ENCODE measurements at places on chromosomes 16 and 17.

GRCh38 chr17:10046786-10047785, 142.0 kb upstream of the RCVRN start:
- no peak for DNase-seq

GRCh38 chr17:80154166-80154565, 7.2 kb upstream of the EIF4A3 start:
- no peak for DNase-seq

GRCh38 chr16:88713568-88714419, 7.5 kb downstream of the CTU2 start:
- DNase-seq = no peak

DNA sequence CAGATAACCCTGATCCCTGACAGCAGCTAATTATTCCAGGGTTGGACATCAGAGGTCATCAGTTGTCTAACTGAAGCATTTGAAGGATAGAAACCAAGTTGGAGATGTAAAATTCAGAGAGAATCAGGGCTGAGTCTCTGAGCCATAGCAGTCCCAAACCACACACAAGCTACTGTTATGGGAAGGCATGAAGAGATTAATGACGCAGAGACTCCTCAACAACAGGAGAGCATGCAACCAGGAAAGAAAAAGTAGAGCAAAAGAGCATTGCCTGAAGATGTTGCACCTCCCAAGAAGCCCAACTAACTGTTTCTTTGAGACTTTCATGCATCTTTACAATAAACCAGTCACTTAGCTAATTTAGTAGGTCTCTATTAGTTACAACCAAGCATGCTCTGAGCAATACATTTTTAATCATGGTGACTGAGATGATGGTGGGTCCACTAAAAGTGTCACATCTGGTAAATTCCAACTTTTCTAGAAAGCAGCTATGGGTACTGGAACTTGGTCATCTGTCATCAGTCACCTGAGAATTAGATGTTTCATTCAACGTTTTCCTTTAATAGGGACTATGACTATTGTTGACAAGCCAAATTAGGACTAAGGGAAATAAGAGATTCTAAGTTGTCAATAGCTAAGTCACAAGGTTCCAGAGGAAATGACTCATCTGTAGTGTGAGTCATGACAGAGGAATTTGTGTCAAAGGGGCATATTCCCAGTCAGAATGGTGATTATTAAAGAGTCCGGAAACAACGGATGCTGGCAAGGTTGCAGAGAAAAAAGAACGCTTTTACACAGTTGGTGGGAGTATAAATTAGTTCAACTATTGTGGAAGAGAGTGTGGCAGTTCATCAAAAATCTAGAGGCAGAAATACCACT, 239.8 kb downstream of the CHD9NB start:
- DNase-seq = no peak

GRCh38 chr17:5500589-5501391, 14.4 kb downstream of the MIS12 start:
- DNase-seq = peak; percentile 84

- DNase-seq = no peak
Observed at GRCh38 chr16:84425696-84426095, 57.4 kb downstream of the ATP2C2 start.

DNA sequence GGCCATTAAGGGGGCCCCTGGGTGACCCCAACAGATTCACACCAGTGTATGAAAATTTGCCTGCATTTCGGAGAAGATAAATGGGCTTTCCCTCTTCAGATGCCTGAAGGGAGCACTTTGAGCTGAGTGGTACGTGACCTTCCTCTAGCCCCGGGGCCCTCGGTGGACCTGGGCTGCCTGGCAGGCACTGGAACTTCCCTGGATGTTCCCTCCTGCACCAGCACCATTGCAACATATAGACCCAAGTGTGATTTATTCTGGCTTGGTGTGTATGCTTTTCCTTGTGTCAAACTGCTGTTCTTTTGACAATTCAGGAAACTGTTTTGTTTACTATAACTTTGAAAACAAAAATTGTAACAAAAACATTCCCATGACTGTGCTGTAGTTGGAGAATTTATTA, 93.8 kb downstream of the TNFRSF13B start:
- no peak for DNase-seq

GRCh38 chr16:54331241-54332002, 44.8 kb upstream of the IRX3 start:
- no peak for DNase-seq

DNA sequence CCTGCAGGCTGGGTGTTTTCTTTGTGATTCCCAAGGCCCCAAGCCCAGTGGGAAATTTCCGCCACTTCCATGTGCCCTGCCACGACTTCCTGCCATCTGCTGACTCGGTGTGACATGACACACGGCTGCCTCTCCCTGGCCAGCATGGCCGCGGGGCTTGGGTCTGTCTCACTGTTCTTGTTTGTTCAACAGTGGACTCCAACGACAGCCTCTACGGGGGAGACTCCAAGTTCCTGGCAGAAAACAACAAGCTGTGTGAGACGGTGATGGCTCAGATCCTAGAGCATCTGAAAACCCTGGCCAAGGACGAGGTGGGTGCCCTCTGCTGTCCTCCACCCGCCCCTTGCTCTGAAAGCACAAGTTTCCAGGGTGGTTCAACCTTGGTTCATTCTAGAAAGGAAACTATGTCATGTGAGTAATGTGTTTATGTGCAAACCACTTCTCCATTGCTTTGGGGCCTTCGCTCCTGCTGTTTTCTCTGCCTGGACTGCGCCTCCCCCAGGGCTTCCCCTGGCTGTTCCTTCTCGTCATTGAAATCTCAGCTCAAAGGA, 26.8 kb downstream of the KNOP1 start:
- no peak for DNase-seq

DNA sequence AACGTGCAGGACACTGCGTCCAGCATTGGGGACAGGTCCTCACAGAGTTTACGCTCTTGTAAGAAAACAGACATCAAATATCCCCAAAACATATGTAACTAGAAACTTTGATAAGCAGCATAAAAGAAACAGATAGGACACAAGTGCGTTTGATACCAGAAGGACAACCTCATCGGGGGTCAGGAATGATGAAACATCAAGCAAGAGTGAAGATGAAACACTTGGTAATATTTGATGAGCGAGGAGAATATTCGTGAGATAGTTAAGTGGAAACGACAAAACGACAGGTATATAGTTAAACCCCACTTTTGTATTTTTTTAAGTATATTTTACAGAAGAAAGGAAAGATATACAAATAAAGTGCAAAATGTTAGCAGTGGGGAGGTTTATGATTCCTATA, 55.9 kb downstream of the NXN start:
- DNase-seq = no peak

DNA sequence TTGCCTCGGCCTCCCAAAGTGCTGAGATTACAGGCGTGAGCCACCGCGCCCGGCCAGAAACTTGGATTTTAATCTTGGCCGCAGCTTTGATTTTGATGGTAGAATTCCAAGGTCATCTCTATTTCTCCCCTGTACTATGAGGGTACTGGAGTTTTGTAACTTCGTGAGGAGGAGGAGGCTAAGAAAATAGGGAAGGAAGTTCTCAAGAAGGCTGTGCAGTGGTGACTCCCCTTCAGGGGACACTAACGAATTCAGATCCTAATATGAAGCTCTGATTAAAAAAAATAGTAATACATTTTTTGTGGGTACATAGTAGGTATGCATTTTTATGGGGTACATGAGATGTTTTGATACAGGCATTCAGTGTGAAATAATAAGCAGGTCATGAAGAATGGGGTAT, 55.9 kb downstream of the LDHD start:
- DNase-seq = no peak

- DNase-seq = no peak
Observed at GRCh38 chr16:48244863-48245195, 729 bp downstream of the LONP2 start.

DNA sequence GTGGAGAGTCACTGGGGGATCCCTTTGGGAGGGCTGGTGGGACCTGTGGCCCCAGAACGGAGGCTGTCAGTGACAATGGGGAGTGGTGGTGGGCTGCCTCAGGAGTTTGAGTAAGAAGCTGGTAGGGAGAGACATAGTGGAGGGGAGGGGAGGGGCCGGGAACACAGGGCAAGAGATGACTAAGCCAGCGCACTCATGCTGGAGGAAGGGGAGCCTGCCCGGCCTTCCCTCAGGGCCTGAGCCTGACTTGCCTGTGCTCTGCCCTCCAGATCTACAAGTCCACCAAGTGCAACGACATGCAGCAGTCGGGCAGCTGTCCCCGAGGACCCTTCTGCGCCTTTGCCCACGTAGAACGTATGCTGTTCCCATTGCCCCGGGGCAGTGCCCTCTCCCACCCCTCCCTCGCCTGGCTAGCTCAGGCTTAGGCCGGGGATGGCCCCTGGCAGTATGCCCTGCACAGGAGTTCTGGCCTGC, 29.3 kb downstream of the UNC13D start:
- no peak for DNase-seq

DNA sequence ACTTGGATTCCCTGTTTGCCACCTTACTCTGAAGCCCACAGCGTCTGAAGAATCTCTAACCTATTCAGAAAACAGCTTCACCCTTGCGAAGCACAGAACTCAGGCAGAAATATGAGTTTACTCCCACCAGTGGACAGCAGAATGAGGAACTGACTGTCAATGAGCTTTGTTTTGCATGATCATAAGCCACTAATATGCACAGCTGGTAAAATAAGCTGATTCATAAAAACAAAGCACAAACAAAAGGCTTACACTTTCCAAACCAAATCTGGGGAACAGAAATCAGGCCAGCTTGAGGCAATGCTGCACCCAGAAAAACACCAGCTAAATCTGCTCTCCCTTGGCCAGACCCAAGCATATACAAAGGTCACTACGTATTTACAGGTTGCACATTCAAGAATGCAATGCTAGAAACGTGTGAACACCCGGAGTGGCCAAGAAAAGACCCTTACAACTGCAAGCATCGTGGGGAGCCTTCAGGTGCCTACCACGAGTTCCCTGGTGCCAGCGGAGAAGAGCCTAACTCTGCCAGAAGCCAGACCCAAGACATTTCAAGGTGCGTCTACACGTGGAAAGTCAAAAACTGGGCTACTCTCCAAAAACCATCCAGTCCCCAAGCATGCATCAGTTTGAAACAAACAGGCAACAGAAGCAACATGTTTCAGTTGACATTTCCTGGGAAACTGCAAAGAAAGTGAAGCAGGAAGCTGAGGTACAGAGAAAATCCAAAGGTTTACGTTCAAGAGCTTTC, 207.1 kb downstream of the ZFHX3 start:
- DNase-seq = no peak

GRCh38 chr17:83179811-83180210, 100.4 kb downstream of the METRNL start:
- DNase-seq = no peak

DNA sequence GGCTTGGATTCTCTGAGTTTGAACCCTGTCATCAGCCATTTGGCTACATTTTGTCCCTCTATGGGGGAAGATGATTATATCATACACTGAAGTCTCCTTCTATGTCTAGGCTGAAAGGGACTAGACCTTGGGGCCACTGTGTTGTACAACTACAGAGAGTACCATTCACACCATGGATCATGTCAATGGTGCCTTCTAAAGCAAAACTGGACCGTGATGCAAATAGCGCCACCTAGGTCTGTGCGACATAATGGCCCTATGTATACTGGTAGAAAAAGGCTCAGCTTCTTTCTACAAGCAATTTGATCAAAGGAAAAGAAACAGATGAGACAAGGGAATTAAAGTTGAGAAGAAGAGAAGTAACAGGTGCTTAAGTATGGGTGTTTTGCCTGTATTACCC, 100.7 kb downstream of the LYRM1 start:
- no peak for DNase-seq

- DNase-seq = no peak
Observed at GRCh38 chr17:39629494-39629880, 2.7 kb downstream of the PPP1R1B start.

DNA sequence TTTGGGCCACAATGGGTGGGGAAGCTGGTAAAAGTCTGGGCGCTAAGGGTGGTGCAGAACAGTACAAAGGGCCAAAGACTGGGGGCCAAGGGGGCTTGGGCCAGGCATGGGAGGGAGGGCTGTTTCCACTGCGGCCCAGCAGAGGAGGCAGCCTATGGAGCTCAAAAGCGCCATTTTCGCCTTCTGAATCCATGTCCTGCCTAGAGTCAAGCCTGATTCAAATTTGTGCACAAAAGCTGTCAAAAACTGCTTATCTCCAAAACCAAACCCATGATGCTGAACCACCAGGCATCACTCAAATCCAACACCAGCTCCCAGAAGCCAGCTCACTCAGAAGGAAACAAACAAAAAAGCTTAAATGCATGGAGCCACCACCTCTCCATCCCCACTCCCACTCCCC, 16.0 kb downstream of the COG7 start:
- DNase-seq = no peak

DNA sequence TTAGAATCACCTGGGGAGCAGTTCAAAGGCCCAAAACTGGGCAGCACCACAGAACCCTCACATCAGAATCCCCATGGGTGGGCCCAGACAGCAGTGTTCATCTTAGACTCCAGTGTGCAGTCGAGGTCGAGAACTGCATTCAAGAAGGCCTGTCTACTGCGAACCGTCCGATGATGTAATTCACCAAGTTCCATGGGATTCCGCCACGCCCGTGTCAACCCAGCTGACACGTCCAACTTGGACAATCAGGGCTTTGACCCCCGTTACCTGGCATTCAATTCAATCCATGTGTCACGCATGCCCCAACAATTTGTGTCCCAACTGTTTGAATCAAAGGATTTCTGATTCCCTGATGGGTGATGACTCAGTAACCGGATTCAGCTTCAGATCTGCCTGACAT, 9.2 kb downstream of the HSBP1 start:
- DNase-seq = no peak

GRCh38 chr16:53968454-53968853, 264.5 kb downstream of the FTO start:
- no peak for DNase-seq

DNA sequence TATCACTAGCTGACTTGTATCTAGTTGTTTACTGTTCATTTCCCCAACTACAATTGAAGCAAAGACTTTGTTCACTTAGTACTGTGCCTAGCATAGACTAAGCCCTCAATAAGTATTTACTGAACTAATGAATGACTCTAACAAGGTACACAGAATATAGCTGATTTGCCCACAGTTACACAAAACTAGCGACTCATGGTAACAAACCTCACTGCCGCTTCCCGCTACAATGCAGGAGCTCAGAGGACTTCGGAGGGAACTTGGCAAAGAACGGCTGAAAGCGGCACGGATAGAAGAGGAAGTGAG, 524 bp downstream of the EFTUD2 start:
- no peak for DNase-seq

GRCh38 chr16:84616515-84616914, 1.4 kb downstream of the COTL1 start:
- DNase-seq = peak; percentile 46

- no peak for DNase-seq
Observed at GRCh38 chr16:56980792-56981724, 8.3 kb upstream of the NLRC5 start.

DNA sequence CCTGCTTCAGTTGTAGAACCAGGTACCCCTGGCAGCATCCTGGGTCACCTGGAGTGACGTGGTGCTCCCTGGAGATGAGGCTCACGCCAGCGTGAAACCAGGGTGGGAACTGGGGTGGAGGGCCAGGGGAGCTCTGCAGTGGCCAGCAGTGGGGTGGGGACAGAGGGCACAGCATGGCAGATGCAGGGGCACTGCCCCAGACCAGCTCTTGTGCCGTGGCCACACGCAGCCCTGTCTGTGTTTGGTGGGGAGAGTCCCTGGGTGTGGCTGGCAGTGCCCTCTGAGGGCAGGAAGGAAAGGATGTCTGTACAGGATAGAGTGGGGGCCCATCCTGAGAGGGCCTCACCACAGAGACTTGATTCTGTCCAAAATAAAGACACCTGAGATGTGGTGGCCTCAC, 24.5 kb downstream of the ZNF750 start:
- no peak for DNase-seq

GRCh38 chr16:74738113-74738541, 36.5 kb downstream of the FA2H start:
- no peak for DNase-seq
